ENCODE measurements at places on chromosomes 3 and 15. TPM values are rescaled to one million over a fixed set of nuclear protein-coding genes. Genes with fewer than 3 reads are reported as not detected.

GRCh38 chr3:58041182-58041825, 33.1 kb downstream of the FLNB start:
- DNase-seq = no peak

- DNase-seq = no peak
Measured at GRCh38 chr15:93210995-93211394, 122.0 kb upstream of the RGMA start.

- DNase-seq = no peak
Measured at GRCh38 chr3:190122198-190122771, 1.6 kb upstream of the P3H2 start.

- DNase-seq = no peak
Measured at GRCh38 chr3:44915702-44916438, 41.5 kb downstream of the TGM4 start.

Gene MED12L
- 33.8 TPM for total RNA-seq

DNA sequence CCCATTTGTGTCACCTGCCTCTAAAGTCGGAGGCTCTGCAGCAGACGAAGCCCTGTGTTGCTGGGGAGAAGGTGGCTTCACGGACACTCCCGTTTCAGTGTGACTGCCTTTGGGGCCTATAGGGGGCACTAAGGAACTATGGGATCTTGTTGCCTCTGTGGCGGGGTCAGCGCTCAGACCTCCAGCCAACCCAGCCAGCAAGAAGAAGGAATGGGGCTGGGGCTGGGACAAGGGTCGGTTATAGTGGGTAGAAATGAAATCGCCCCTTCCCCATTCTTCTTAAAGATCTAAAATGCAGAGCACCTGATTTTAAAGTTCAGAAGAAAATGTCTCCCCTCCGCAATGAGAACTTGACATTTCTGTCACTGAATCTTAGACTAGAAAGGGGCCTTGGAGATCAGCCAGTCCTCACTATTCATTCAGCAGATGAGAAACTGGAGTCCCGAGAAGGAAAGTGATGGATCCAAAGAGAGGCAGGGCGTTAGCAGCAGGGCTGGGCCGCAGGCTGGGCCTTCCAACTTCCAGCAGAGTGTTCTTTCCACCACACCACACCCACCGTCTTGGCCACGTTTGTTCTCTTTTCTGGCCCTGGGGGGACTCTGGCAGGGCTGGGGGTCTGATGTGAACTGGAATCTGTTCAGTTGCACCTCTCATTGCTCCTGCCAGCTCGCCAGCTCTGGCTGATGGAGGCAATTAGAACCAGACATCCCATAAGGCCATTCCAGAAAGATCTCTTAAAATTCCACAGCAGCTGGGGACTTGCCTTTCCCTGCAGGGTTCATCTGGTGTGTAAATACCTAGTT, 195.4 kb downstream of the OPA1 start:
- peak; percentile 81 for DNase-seq

GRCh38 chr3:11739123-11739522, 95.4 kb upstream of the VGLL4 start:
- no peak for DNase-seq

Gene LRRK1
- total RNA-seq = 219 TPM

- DNase-seq = peak; percentile 62
Measured at GRCh38 chr15:85010386-85011159, 28.9 kb downstream of the PDE8A start.

GRCh38 chr3:141095546-141095937, 44.4 kb downstream of the SPSB4 start:
- DNase-seq = no peak

- no peak for DNase-seq
Measured at GRCh38 chr3:76754247-76754646, 285.7 kb upstream of the ROBO2 start.

GRCh38 chr3:126061301-126062032, 22.5 kb downstream of the SLC41A3 start:
- no peak for DNase-seq

Gene ADIPOQ
- total RNA-seq = not detected

DNA sequence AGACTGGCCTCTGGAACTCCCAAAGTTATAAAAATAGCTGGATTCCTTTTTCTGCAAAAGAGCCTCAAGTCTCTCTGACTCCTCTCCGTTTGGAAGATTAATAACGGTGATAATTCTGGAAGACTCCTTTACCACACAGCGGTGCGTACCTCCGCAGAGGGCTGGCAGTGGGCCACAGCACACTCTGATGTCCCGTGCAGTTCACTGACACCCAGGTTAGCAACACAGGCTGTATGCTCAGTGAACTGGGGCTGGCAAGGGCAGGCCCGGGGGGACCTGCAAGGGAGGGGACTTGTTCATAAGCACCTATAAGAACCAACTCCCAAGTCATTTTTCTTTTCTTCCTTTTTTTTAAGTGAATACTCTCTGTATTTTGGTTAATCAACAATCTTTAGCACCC, 120.3 kb upstream of the TJP1 start:
- no peak for DNase-seq

DNA sequence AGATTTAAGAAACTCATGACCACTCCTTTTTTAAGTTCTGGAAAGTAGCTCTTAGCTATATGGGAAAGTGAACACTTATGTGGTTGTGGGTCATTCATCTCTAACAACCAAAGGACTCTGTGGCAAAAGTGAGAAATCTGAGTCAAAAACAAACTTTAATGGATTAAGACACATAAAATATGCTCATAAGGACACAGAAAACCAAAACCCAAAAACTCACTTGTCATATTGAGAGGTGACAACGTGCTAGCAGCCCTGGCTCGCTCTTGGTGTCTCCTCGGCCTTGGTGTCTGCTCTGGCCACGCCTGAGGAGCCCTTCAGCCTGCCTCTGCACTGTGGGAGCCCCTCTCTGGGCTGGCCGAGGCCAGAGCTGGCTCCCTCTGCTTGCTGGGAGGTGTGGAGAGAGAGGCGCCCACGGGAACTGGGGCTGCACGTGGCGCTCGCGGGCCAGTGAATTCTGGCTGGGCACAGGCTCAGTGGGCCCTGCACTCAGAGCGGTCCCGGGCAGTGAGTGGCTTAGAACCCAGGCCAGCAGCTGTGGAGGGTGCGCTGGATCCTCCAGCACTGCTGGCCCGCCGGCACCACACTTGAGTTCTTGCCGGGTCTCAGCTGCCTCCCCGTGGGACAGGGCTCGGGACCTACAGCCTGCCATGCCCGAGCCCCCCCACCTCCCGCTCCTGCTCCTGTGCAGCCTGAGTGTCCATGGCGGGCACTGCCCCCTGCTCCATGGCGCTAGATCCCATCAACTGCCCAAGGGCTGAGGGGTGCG, 30.3 kb upstream of the SKIL start:
- DNase-seq = no peak

Gene ACSBG1
- 0.52 TPM for total RNA-seq

DNA sequence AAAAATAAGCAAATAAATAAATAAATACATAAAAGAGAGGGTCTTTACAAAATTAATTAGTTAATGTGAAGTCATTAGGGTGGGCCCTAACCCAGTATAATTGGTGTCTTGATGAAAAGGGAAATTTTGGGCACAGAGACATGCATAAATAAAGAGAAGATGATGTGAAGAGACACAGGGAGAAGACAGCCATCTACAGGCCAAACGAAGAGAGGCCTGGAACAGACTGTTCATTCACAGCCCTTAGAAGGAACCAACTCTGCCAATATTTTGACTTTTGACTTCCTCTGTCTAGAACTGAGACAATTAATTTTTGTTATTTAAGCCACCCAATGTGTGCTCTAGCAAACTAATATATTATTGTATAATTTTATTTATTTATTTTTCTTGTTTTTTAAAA, 29.6 kb upstream of the SELENOK start:
- DNase-seq = peak; percentile 12

DNA sequence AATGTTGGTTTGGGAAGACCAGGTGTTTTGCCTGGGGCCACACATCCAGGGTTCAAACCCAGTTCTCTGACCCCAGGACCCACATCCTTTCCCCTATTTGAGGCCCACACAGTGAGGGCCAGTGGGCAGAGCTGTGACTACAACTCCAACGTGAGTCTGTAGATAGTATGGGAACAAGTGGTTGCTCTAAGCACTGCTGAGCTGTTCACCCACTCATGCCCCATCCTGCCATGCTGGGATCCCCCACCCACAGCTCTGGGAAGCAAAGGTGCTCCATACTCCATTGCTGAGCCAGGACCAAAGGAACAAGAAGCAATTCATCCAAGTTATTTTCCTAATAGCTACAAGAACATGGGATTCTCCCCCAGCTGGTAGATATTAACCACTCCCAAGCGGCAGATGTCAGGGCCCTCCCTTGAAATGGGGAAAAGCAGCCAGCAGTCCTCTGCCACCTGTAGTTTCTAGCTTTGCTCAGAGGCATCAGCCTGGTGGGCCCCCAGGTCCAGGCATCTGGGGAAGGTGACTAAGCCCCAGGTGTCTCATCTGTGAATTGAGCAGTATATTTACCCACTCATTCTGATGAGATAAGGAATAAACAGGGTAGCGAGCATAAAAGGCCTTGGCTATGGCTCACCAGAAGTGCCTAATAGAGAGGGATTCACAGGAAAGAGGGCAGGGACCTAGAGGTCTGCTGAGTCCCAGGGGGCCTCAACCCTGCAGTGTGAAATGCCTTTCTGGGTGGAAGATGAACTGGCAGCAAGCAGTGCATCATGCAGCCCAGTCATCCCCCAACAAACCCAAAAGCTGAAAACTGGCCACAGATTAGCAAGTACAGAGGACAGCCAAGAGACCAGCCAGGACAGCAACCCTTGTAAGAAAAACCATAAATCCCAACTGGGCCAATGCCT, 33.4 kb downstream of the POC1A start:
- no peak for DNase-seq

Gene NPAP1
- not detected for total RNA-seq

DNA sequence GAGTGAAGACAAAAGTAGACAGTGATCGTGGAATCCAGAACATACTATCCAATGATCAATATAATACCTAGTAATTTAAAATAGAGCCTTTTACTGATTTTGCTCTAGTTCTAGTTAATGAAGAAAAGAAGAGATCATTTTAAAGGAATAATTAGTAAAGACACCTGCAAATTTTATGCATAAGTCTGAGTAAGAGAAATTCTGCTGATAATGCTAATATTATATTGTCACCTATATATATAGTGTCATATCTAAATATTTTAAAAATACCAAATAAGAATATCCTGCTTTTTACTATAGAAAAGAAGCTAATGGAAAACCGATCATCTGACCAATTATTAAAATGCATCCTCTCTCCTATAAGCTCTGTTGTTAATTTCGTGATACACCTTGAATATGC, 152.1 kb downstream of the CNTN4 start:
- DNase-seq = no peak

DNA sequence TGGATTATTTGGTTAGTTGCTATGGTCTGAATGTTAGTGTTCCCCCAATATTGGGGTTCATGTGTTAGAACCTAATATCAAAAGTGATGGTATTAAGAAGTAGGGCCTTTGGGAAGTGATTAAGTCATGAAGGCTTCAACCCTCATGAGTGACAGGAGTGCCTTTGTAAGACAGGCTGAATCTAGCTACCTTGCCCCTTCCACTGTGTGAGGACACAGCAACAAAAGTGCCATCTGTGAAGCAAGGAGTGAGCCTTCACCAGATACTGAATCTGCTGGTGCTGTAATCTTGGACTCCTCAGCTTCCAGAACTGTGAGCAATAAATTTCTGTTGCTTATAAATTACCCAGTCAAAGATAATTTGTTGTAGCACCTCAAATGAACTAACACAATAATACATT, 22.6 kb upstream of the SATB1 start:
- DNase-seq = no peak

GRCh38 chr3:109187390-109187789, 50.9 kb downstream of the C3orf85 start:
- DNase-seq = no peak
